ENCODE measurements at places on chromosomes 2 and 18. TPM values are rescaled to one million over a fixed set of nuclear protein-coding genes. Genes with fewer than 3 reads are reported as not detected.

ERFE gene
- 1.3 TPM for total RNA-seq

DNA sequence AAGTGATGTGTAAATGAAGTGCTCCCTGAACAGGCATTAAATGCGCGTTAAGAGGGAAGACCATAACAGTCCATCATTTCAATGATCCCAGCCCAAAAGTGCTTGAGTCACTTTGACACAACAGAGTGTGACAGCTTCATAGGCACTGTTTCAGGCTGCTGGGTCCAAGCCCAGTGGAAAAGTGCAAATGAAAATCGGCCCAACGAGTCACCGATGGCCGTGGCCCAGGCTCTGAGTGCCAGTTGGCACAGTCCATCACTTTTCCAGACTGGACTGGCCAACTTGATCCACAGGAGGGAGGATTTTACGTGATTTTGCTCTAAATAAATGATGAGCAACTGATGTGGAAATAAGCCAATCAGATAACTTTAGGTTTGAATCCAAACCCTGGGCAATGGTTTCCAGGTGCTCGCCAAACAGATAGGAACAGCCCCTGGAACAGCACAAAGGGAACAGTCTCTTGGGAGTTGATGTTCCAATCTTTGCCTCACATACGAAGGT, 114.0 kb downstream of the SP3 start:
- no peak for DNase-seq
- H3K4me1 ChIP-seq: no peaks in the 10 kb centered on the region
- H3K36me3 ChIP-seq: no peaks in the 10 kb centered on the region
- no peak overlapping the region for H3K27ac ChIP-seq
- no peak overlapping the region for H3K4me3 ChIP-seq

GRCh38 chr18:79477711-79478483, 82.2 kb downstream of the NFATC1 start:
- H3K4me1 ChIP-seq: no peaks in the 10 kb centered on the region
- peaks cover 2% of the 10 kb centered on the region for H3K36me3 ChIP-seq
- no peak for DNase-seq

DNA sequence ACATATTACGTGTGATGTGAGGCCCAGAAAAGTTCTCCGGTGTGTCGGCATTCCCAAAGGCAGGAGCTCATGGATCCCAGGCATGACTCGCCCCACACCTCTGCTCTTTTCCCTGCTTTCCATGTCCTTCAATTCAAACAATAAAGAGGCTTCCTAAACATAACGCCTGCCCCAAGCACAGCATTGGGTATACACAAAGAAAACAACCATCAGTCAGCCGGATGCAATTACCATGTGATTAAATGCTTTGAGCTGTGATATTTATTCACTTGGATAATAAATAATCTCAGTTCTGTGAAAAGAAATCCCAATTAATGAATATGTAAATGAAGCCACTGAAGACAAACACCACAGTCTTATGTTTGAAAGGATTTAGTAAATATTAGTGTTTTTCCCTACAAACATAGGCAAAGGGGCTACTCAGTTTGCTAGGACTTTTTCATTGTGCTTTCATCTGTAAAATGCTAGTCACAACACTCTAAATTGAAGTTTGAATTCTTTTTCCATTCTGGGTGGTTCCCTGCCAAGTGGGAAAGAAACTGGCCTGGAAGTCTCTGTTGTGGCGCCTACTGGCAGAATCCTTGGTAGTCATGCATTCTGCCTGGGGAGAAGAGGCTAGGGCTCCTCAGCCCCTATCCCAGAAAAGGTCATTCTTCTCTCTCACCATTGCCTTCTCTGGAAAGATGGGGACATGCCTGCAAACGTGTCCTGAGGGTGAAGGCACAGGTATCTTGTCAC, 144.7 kb downstream of the COL6A3 start:
- peaks cover 4% of the 10 kb centered on the region for H3K4me1 ChIP-seq
- peaks cover 12% of the 10 kb centered on the region for H3K27me3 ChIP-seq
- H3K4me3 ChIP-seq: no peak overlapping the region

DNA sequence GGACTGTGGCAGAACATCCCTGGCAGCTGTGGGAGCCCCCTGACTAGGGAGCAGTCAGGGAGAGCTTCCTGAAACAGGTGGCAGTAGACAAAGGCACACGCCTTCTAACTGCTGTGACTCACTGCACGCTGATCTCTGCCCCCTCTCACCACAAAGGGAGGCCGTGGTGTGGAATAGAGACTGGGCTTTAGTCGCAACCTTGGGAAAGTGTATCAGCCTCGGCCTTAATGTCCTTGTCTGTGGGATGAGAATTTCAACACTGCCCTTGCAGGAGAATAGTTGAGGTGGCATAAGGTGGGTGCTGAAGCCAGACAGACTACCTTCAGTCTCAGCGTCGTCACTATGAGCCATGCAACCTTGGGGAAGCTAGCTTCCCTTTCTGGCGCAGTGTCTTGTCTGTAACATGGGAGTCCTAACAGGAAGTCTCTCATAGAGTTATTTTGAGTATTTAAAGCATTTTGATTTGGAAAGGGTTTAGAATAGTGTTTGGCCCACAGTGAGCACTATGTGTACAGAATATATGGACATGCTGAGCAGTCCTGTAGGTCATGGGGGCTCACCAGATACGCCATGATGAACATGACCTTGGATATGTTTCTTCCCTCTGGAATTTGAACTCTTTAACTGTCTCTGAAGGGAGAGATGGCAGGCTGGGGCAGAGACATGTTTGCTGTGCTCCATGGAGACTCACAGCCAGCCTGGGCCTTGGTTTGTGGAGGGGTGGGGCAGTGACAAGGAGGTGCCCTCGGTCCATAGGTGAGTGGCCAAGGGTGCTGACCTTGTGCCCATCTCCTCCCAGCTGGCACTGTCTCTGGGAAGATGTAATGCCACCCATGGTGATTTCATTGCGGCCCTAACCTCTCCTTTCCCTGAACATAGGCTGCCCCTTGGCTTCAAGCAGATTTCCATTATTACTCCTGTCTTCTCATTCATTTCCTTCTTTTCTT, 29.5 kb upstream of the SMAD7 start:
- H3K36me3 ChIP-seq: no peaks in the 10 kb centered on the region
- no peak for DNase-seq
- H3K4me1 ChIP-seq: peaks cover 5% of the 10 kb centered on the region
- no peak overlapping the region for H3K27ac ChIP-seq
- no peak overlapping the region for H3K4me3 ChIP-seq
- peaks cover 18% of the 10 kb centered on the region for H3K27me3 ChIP-seq

- no peak overlapping the region for H3K27ac ChIP-seq
- H3K4me1 ChIP-seq: peaks cover 3% of the 10 kb centered on the region
- no peak for DNase-seq
- no peak overlapping the region for H3K4me3 ChIP-seq
- H3K36me3 ChIP-seq: no peaks in the 10 kb centered on the region
- no peaks in the 10 kb centered on the region for H3K27me3 ChIP-seq
These were observed 538.0 kb downstream of the SLC4A3 start for GRCh38 chr2:220165401-220165800.

GRCh38 chr2:236816197-236817170, 246.9 kb downstream of the ACKR3 start:
- no peaks in the 10 kb centered on the region for H3K36me3 ChIP-seq
- peaks cover 15% of the 10 kb centered on the region for H3K4me1 ChIP-seq
- H3K4me3 ChIP-seq: no peak overlapping the region

GRCh38 chr2:46273919-46274318, 23.3 kb upstream of the EPAS1 start:
- DNase-seq: no peak
- H3K4me1 ChIP-seq: peaks cover 3% of the 10 kb centered on the region
- no peak overlapping the region for H3K27ac ChIP-seq

GRCh38 chr2:61688369-61689334, 150.5 kb upstream of the XPO1 start:
- DNase-seq: no peak
- no peaks in the 10 kb centered on the region for H3K4me1 ChIP-seq
- H3K4me3 ChIP-seq: no peak overlapping the region
- H3K27ac ChIP-seq: no peak overlapping the region
- no peaks in the 10 kb centered on the region for H3K36me3 ChIP-seq
- H3K27me3 ChIP-seq: no peaks in the 10 kb centered on the region

DNA sequence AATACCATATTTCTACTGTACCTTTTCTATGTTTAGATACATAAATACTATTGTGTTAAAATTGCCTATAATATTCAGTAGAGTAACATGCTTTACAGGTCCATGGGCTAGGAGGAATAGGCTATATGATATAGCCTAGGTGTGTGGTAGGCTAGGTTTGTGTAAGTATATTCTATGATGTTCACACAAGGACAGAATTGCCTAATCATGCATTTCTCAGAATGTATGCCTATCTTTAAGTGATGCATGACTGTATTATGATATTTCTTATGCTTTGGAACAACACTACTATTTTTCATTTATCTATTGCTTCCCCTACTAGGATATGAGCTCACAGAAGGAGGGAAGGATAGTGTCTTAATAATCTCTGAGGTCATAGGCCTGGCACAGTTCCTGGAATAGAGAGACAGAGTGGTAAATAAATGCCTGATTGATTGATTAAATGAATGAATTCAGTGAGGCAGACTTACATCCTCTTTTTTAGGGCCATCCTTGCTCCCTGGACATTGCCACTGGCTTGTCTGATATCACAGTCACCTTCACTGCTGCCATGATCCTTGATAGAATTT, 121.0 kb downstream of the MYO3B start:
- no peaks in the 10 kb centered on the region for H3K36me3 ChIP-seq
- H3K4me3 ChIP-seq: no peak overlapping the region
- H3K27ac ChIP-seq: no peak overlapping the region
- DNase-seq: no peak
- H3K4me1 ChIP-seq: no peaks in the 10 kb centered on the region
- no peaks in the 10 kb centered on the region for H3K27me3 ChIP-seq

PARD6G gene
- 21.5 TPM for total RNA-seq

TTN gene
- 12.2 TPM for total RNA-seq

ST8SIA5 gene
- 5.3 TPM for total RNA-seq

CERS6 gene
- 32.5 TPM for total RNA-seq

DNA sequence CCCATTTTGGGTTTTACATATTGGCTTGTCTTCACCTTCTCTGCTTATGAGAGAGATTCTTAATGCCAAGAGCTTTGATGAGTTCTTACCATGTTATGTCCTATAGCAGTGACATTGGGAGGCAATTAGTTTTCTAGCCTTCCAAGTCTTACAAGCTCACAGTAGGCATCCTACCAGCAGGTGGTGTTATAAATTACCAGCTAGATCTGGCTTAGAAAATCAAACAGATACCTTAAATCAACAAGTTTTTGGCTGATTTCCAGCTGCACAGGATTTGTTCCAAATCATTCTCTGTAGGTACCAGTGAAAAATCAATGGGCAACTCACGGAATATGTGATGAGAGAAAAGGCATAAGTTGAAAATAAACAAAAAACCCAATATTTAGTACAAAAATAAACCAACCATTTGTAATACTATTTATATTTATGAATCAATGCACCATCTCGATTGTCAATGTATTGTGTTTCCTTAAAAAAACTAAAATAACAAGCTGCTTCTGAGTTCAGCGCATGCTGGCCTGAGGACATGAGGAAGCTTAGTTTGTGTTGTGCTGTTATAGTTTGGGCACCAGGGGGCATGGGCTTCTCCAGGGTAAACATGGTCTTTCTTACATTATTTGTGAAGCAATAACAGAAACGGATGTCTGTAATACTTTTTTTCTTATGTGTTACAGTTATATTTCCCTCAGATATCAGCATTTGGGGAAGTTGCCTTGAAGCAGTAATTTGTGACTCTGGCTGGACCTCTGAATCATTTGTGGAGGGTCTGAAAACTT, 34.1 kb upstream of the NXPH2 start:
- H3K36me3 ChIP-seq: no peaks in the 10 kb centered on the region
- H3K27me3 ChIP-seq: no peaks in the 10 kb centered on the region
- H3K4me3 ChIP-seq: no peak overlapping the region
- no peak for DNase-seq

DNA sequence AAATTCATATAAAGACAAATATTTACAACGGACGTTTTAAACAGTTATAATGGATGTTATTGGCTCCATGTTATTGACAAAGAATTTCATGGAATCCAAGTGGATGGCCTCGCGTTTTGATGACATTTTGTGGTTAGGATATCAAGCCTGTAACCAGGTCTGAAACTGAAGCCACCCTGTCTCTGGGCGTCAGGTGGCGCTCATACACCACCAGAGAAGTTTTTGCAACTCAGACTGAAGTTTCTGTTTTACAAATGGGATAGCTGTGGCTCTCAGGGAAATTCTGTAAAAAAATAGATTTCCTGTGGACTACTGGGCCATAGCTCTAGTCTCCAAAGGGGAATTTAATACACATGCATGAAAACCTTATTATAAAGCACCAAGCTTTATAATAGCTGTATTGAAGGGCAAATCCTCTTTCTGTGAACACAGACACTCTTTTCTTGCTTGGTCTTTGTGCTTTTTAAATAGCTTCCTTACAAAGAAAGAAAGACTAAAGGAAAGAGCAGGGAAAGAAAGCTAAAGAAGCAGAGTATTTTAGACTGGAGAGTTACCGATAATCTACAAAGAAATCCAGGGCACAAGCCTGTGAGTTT, 86.7 kb downstream of the C18orf54 start:
- H3K4me1 ChIP-seq: peaks cover 5% of the 10 kb centered on the region
- peaks cover 9% of the 10 kb centered on the region for H3K27me3 ChIP-seq
- H3K36me3 ChIP-seq: no peaks in the 10 kb centered on the region

DNA sequence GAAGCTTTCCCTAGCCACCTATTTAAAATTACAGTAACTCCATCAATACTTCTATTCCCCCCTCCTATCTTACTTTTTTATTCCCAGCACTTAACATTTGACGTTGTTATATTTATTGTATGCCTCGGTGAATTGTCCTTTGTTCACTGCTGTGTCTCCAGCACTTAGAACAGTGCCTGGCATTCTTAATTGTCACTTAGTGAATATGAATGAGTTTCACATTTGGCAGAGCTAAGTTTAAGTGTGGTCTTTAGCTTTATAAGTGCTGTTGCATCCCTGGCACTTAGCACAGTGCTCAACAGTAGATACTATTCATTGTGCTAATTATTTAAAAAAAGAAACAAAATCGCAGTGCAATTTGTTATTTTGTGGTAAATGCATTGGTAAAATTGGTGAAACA, 1.7 kb downstream of the RMP24 start:
- H3K4me3 ChIP-seq: peak overlapping the region; percentile 90
- DNase-seq: no peak

IL1RL2 gene
- total RNA-seq: not detected

- DNase-seq: no peak
- peaks cover 9% of the 10 kb centered on the region for H3K36me3 ChIP-seq
- H3K4me3 ChIP-seq: no peak overlapping the region
These were observed 65.8 kb downstream of the PARD3B start for GRCh38 chr2:204611017-204611631.

DNA sequence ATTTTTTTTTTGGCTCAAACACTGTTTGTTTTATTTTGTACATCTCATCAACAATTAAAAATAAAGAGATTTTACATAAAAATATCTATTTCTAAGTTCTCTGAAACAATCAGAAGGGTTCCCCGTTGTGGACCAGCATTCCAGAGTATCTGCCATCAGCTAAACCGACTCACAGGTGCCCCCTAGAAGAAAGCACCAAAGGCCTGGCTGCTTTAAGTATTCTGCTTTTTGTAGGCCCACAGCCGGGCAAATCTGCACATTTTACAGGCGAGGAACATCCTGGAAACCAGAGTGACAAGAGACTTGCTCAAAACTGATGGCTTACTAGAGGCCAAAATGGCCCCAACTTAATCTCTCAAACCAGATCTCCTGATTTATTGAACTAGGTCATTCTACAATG, 82.2 kb upstream of the SETBP1 start:
- H3K4me1 ChIP-seq: peaks cover 2% of the 10 kb centered on the region
- H3K4me3 ChIP-seq: no peak overlapping the region
- H3K27ac ChIP-seq: no peak overlapping the region
- no peaks in the 10 kb centered on the region for H3K27me3 ChIP-seq
- no peak for DNase-seq

RBBP8 gene
- 75.2 TPM for total RNA-seq

CYRIA gene
- 2.0 TPM for total RNA-seq

GRCh38 chr18:79642626-79643025, 37.0 kb upstream of the CTDP1 start:
- H3K27ac ChIP-seq: no peak overlapping the region
- no peaks in the 10 kb centered on the region for H3K4me1 ChIP-seq
- H3K4me3 ChIP-seq: no peak overlapping the region

All from progenitor cell of endocrine pancreas (in vitro differentiated cells).